ENCODE measurements at places on chromosomes 4 and X.
A peak's percentile ranks its signal among the peaks of the same experiment; 100 is the strongest.

- DNase-seq: no peak
Observed at GRCh38 chr4:68250151-68250930, 4.8 kb upstream of the TMPRSS11B start.

DNA sequence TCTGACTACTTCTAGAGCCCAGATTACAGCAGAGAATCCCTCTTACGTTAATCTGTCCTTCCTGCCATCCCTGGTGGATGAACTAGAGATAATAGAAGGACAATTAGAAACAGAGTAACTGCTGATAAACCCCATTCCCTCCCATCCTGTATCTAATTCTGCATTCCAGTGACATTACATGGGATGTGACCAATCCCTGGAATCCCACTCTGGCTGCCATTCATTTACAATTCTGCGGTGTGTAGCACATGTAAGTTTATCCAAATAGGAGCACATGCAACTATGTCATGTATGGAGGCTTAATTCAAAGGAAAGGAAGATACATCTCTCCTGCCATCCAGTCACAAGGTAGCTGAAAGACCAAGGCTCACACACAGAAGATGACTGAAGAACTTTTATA, 339.5 kb downstream of the GPAT3 start:
- DNase-seq: no peak

GRCh38 chr4:39103291-39103690, 41.3 kb downstream of the KLHL5 start:
- DNase-seq: no peak

DNA sequence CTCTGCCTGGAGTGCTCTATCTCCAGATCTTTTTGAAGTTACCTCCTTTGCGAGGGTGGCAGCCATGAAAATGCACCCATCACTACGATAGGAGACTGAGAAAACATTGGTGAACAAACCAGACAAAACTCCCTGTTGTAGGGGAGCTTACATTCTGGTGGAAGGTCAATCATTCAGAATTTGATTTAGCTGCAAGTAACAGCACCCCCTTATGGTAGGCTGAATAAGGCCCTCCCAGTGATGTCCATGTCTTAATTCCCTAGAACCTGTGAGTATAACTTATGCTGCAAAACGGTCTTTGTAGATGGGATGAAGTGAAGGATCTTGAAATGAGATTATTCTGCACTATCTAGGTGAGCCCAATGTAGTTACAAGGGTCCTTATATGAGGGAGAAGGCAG, 5.6 kb upstream of the TEC start:
- DNase-seq: no peak

GRCh38 chr4:17595471-17596005, 18.5 kb downstream of the LAP3 start:
- no peak for DNase-seq

- DNase-seq: no peak
Observed at GRCh38 chr4:90476019-90476418, 348.8 kb downstream of the CCSER1 start.

DNA sequence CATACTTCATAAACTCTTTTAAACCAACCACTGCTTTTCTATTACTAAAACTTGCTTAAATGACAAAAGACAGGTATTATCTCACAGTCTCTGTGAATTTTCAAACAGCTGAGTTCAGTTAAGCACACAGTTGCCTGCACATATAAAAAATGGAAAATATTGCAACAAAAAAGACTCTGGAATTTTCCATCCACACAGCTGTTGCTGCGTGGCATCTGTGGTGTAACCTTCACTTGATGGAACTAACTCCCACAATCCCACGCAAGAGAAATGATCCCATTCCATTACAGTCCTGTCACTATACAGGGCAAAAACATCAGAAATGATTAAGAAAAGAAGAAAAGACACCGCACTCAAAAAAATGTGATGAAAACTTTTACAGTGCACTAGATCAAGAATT, 149.8 kb upstream of the TBL1X start:
- DNase-seq: no peak

GRCh38 chrX:40260146-40260747, 162.5 kb upstream of the BCOR start:
- no peak for DNase-seq

- DNase-seq: no peak
Observed at GRCh38 chr4:93912146-93912545, 83.6 kb downstream of the ATOH1 start.

GRCh38 chr4:113935190-113935589, 44.3 kb downstream of the ARSJ start:
- peak; percentile 81 for DNase-seq

- no peak for DNase-seq
Observed at GRCh38 chr4:139208404-139208945, 31.5 kb upstream of the ELF2 start.

- DNase-seq: no peak
Observed at GRCh38 chrX:1152090-1152489, 60.4 kb downstream of the CRLF2 start.

- no peak for DNase-seq
Observed at GRCh38 chrX:9196961-9197640, 163.2 kb upstream of the FAM9B start.

DNA sequence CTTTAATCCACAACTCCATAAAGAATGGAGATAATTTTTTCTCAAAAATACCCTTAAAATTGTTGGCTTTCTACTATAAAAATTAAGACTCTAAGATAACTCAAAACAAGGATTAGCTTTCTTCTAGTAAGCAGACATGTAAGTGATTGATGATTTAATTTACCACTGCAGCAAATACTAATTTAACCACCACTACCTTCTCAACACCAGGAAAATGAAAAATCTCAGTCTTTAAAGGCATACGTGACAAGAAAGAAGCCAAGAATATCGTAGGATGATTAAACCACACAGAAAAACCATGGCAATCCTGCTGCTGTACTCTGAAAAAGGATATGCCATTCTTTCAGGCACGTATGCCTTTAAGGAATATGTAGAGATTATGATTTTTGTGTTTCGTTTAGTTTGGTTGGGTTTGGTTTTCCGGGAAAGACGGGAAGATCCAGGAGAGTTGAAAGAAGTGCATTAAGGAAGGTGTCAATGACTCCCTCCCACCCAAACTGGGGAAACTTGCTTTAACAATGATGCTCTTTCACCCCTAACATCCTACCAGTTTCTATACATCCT, 881 bp downstream of the LRCH2 start:
- no peak for DNase-seq

- DNase-seq: no peak
Observed at GRCh38 chr4:141339391-141339790, 118.7 kb downstream of the ZNF330 start.

- DNase-seq: no peak
Observed at GRCh38 chrX:40748977-40749376, 13.6 kb upstream of the MED14 start.

GRCh38 chr4:121455285-121455684, 74.5 kb upstream of the QRFPR start:
- no peak for DNase-seq

GRCh38 chr4:182194091-182194824, 48.9 kb upstream of the TENM3 start:
- no peak for DNase-seq

DNA sequence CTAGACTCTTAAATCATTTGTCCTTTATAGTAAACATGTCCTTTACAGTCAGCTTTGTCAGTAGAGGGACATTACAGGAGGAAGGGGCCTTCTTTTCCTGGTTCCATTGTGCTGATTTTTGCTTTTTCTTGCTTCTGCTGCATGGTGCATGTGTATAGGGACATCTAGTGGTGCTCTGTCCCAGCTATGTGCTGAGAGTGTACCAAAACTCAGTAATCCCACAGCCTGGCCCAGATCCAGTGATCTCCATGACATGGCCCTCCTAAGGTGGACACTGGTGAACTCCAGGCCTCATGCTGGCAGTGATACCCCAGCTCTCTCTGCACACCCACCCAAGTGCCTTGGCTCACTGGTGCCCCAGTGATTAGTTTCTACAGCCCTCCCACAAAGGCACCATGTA, 45.2 kb downstream of the MAGEB17 start:
- DNase-seq: no peak

DNA sequence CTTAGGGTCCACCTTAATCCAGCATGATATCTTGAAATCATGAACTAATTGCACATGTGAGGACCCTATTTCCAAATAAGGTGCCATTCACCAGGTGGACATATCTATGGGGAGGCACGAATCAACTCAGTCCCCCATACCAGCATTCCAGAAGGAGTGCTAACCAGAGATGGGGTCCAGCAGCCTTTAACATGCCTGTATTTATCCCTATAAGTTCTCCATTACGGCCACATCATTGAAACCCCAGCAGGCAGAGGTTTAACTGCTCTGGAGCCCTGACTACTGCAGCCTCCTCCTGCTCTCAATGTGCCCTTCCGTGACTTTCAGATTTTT, 3.2 kb upstream of the ASMTL start:
- DNase-seq: no peak

DNA sequence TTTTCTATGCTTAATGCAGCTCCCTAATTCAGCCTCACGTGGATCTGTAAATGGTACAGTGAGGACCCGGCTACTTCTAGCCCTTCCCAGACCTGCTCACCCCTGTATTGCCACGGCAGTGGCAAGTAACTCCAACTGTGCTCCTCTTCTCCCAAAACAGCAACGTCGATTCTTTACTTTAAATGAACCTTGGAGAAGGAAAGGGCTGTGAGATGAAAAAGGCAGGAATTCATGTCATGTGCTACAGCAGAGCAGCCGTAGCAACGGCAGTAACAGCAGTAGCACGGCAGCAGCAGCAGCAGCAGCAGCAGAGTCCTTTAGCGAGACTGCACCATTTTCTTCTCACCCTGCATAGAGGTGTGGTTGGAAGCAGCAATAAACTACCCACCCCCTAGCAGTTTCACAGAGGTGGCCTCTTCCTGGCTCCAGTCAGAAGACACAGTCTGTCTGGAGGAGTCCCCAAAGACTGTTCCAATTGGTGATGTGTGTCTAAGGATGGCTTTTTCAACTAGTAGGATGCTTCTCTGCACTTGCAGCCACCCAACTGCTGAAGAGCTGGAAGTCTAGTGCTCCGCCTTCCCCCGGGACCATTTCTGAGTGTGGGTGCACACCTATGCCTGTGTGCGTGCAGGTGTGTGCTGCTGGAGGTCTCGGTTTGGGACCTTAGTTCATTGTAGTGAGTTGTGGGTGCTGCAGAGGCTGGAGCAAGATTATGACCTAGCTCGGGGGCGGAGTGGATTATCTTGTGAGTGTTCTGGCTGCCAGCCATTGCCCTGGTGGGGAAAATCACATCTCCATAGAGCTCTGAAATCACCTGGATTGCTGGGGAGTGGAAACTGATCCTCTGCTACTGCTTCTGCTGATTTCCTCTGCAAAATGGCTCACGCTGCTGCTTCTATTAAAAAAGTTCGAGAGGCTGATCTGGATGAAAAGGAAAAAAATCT, 67.2 kb downstream of the ANK2 start:
- no peak for DNase-seq

- no peak for DNase-seq
Observed at GRCh38 chr4:88628746-88629145, 36.5 kb downstream of the HERC3 start.

DNA sequence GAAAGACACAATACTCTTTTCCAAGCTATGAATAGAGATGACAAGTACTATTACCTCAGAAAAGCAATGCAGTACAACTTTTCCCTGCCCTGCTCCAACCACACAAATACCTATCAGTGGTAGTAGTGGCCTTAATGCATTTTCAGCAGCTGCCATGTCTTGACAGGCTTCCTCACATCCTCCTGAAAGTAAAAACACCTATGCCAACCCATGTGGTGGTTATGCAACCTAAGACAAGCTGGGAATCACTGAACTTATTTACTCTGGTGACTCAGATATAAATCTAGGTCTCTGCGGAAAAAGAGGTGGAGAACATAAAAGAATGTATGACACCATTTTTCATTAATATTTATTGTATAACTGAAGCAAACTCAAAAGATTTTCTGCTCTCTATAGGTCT, 14.5 kb downstream of the WDFY3 start:
- no peak for DNase-seq

- no peak for DNase-seq
Observed at GRCh38 chrX:132689612-132690563, 201.1 kb upstream of the MBNL3 start.

DNA sequence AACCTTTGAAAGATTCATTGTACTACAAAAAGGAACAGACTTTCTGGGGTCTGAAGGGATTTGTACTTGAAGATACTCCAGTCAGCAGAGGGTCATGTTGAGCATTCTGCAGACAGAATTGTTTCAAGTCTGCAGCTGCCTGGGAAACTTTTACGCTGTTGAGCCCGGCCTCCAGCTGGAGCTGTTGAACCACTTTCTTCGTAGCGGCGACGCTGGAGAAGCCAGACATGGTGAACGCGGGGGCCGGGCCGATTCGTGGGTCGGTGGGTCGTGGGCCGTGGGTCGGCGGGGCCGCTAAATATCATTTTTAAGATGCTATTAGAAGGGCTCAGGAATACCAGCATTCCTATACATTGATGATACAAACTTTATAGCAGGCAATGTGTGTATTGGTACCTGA, 12.0 kb upstream of the RTL9 start:
- no peak for DNase-seq

DNA sequence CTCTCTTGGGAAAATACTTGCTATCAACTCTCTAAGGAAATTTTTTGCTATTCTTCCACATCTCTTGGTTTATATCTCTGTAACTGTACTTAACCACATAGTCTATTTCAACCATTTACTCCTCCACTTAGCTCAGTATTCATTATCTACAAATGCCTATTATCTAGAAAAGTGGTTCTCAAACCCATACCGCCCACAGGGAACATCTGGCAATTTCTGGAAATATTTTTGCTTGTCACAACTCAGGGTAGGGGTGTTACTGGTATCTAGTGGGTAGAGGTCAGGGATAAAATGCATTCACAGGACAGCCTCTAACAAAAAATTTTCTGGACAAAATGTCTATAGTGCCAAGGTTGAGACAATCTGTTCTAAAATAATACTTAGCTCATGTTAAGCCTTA, 14.4 kb downstream of the ATRX start:
- DNase-seq: no peak

Measured in NCI-H526 treated with DMSO at 0.1 percent for 48 hours (cell line).